Jurkat, Clone E6-1 (cell line): ENCODE measurements at places on chromosomes 3 and 15.

- DNase-seq: no peak
Measured at GRCh38 chr3:104947943-104948342, 418.8 kb upstream of the ALCAM start.

DNA sequence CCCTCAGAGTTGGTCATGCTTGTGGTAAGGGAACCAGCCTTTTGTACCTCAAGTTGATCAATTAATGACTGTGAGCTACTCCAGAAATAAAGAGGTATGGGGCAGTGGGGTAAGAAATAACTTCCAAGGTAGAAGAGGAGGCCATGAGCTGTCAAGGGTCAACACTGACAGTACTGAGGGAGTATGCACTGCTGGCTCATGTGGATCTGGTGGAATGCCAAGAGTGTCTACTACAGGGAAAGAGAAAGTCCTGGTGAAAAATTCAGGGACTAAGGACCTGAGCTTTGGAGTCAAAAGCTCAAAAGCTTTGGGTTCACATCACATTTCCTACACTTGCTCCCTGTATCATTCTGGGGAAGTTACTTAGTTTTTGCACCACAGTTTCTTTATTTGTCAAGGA lies 154.9 kb downstream of the SEMA6D start:
- DNase-seq: no peak

GRCh38 chr15:75131269-75131643 lies 70.4 kb upstream of the C15orf39 start:
- no peak for DNase-seq

GRCh38 chr15:70920981-70921696 lies 28.5 kb downstream of the LRRC49 start:
- DNase-seq: no peak

DNA sequence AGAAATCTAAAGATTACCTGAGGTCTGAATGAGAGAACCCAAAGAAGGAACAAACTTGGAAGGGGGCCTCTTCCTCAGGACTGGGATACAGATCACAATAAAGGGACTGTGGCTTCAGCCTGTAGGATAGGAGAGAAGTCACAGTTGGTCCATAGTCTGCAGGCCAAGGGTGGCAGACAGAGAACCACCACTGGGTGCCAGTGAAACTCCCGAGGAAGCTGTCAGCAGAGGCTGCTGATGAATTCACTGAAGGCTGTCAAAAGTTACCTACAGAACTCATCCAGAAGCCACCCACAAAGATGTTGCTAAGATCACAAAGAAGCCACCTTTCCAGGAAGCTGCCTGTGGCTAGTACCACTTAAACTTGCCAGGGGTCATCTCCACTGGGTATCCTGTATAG lies 78.5 kb downstream of the TMCO5A start:
- DNase-seq: no peak

- no peak for DNase-seq
Measured at GRCh38 chr3:181752202-181752671, 40.5 kb downstream of the SOX2 start.

DNA sequence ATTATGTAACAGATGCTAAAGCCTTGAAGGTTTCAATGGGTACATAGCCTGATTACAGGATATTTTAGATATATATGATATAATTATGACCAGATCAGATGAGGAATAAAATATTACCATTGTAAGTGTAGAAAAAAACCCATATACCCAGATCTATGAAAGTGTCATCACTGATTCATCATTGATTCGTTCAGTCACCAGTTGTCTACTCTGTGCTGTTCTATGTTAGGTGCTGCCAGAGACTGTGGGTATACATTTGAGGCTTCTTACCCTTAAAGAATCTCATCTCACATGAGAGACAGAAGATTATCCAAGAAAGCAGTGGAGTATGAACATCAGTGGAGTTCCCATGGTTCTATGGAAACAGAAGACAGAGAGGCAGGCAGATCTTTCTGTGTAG lies 92.2 kb downstream of the MBNL1 start:
- DNase-seq: no peak

GRCh38 chr3:181616088-181617070 lies 95.3 kb upstream of the SOX2 start:
- no peak for DNase-seq

DNA sequence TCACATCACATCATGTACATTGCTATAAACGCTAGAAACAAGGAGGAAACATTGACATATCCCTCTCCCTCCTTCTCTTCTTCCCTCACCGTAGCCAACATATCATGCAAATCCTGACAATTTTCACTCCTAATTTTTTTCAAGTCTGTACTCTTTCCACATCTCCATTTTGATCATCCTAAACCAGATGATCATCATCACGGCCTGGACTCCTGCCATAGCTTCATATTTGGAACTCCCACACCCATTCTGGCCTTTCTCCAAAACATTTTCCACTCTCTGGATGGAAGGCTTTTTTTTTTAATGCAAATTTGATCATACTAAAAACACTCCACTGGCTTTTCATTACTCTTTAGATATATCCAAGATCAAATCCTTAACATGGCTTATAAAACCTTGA lies 248.0 kb upstream of the CNTN3 start:
- DNase-seq: no peak

DNA sequence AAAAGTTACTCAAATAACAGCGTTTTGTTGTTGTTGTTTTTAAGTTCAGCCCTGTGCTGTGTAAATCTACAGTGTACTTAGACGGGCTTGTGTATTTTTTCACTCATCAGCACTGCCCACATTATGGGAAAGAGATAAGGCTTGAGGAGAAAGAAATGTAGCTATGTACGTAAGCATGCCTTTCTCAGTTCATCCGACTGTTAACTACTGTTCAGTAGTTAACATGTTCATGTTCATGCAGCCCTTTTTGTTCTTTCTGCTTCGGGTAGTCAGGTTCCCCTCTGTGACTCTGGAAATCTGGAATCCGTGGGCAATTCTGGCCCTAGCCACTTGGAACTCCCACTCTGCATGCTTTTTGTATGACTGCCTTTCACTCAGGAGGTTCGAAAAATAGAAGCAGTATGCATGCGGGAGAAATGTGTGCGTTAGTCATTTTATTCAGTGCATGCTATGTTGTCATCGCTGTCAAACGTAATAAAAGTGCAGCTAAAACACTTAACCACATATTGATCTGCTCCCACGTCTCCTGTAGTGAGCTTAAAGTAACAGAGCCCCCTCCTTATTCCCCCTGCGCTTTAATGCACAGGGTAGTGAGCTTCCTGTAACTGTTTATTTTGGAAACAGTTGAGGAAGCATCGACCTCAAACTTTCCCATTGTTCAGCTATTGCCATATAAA lies 283.1 kb upstream of the NR2F2 start:
- no peak for DNase-seq

- DNase-seq: peak; percentile 78
Measured at GRCh38 chr15:70480196-70480856, 283.0 kb downstream of the UACA start.

- DNase-seq: no peak
Measured at GRCh38 chr15:58631319-58631718, 118.2 kb downstream of the ADAM10 start.

GRCh38 chr3:123283657-123284398 lies 82.1 kb downstream of the SEC22A start:
- DNase-seq: no peak

DNA sequence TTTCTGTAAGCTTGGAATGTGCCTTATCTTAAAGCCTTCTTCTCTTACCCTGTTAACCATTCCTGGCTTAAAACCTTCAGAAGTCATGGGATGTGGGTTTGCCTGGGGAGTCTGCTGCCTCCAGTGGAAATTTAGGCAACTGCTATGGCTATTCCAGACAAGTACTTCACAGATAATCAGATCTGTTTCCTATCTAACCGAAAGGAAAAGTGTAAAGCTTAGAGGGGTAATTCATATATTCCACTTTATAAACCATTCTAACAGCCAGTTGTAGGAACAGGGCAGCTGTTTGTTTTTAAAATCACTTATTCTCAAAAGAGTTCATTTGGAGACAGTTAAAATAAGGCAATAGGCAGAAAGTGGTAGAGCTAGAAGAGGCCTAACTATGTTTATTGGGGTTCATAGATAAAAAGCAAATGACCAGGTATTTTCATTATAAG lies 219.9 kb downstream of the TCF12 start:
- DNase-seq: peak; percentile 62

- DNase-seq: no peak
Measured at GRCh38 chr15:47804733-47805132, 87.4 kb downstream of the SEMA6D start.

- no peak for DNase-seq
Measured at GRCh38 chr3:100087198-100087597, 27.1 kb downstream of the FILIP1L start.

DNA sequence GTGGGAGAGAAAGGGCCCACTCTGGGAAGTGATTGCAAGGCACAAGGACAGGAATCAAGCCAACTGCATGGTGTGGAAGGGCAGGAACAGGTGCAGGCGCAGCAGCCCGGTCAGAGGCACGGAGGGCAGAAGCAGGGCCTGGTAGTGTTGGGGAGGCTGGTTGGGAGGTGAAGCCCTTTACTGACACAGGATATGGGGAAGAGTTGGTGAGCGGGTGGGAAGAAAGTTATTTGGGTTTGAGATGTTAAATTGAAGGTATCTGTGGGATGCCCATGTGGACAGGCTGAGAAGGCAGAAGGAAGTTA lies 83.6 kb upstream of the ABHD2 start:
- no peak for DNase-seq

DNA sequence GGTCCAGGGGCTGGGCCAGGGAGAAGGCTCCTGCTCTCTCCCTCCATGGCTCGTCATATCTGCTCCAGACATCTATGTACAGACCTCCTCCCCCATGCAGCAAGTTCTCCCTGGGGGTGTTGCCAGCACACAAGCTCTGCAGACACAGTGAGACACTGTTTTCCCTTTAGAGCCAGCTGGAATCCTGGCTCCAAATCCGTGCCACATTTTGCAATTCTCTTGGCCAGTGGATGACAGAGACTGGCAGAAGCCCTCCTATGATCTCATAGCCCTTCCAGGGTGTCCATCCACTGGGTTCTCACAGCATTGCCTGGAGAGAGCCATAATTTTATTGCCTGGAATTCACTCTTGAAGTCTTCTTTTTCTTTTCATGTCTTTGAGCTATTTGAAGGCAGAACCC lies 203.9 kb downstream of the TLE3 start:
- DNase-seq: no peak

DNA sequence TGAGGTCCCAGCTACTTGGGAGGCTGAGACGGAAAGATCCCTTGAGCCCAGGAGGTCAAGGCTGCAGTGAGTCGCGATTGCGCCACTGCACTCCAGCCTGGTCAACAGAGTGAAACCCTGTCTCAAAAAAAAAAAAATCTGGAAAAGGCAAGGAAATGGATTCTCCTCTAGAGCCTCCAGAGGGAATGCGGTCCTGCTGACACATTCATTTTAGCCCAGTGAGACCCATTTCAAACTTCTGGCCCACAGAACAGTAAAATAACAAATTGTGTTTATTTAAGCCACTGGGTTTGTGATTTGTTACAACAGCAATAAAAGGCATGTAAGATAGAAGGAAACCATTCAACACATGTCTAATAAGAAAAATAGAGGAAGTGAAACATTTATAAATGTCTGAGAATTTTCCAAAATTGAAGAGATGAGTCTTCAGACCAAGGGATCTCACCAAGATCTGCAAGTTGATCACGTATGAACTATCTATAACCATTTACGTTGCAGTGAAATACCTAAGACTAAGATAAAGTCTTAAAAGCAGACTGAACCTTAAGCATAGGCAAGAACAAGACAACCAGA lies at the start of gene HTR3E:
Gene HTR3E (plus strand): TSS at position 254 of the 573 bp plus-strand sequence. CDS start 466 bp downstream, outside the sequence.
- DNase-seq: no peak

DNA sequence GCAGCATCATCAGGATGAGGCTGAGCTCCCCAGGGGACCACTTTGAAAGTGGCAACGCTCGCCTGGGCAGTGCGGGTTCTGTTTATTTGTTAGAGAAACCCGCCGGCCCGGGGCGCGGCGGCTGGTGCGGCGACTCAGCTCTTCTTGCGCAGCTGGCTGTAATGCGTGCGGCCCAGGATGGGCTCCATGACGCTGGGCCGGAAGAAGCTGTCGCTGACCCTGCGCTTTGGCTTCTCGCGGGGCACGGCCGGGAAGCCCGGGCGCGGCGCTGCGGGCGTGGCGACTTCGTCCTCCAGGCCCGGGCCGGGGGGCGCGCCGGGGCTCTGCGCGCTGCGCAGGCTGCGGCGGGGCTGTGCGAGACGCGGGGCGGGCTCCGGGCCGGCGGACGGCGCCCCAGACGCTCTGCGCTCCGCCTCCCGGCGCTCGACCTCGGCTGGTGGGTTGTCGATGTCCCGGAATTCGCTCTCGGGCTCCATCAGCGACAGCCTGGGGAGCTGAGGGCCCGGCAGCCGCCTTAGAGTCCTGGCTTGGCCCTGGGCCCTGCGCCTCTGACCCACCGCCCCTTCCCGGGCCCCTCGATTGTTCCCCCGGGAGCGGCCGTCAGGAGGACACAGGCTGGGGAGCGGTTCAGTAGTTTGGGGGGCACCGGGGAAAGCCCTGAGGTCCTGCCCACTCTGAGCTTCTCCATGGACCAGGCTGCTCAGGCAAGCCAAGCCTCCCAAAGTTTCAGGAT lies 10.3 kb upstream of the KIF7 start:
- no peak for DNase-seq

DNA sequence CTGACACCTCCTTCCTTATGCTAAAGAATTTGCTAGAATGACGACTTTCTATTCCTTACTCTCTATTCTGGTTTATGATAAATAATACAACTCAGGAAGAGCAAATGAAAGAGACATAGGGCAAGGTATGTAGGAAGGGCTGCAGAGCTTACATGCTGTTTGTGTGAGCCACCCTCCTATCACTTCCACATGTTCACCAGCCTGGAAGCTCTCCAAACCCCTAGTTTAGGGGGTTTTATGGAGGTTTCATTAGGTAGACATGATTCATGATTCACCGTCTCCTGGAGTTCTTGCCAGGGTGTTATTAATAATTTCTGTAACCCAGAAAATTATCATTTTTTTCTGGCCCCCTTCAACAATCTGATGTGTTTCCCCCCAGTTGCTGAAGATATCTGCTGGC lies 172.1 kb upstream of the COL8A1 start:
- DNase-seq: no peak

DNA sequence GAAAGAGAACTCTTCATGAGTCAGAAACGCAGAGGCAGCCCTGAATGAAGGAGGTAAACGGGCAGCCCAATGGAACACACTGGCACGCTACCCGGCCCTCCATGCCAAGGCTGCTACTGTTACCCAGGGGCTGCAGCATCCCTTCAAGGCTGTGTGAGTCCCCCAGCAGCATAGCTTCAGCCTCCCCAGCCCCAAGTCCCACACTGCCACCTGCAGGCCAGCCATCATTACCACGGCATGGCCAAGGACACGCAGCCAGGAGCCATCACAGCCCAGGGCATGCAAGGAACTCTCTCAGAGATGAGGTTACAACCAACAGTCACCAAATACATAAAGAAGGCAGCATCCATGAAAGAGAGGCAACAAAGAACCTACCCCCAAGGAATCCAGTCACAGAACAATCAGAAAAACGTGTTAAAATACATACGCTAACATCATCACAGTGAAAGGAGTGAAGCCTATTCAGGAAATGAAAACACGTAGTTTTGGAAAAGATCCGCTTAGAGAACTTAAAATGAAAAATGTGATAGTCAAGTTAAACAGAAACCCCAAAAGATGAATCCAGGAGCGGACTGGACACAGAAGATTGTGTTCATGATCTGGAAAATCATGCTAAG lies 22.4 kb downstream of the PLA2G4F start:
- peak; percentile 35 for DNase-seq

DNA sequence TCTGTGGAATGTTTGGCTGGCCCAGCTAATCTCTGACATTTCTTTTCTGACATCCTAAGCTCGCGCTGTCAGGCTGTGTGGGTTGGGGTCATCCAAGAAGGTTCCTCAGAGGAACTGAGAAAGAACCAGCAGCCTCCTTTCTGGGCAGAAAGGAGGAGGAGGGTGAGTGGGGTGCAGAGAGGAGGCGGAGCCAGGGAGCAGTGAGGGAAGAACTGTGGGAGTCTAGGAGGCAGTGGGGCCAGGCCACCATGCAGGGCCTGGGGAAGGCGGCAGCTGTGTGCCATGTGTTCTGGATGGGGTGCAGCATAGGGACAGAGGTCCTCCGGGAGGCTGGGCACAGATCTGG lies 5.3 kb downstream of the SEMA7A start:
- DNase-seq: no peak
